ENCODE measurements at places on chromosomes 12 and 14. TPM values are rescaled to one million over a fixed set of nuclear protein-coding genes. Genes with fewer than 3 reads are reported as not detected.

DNA sequence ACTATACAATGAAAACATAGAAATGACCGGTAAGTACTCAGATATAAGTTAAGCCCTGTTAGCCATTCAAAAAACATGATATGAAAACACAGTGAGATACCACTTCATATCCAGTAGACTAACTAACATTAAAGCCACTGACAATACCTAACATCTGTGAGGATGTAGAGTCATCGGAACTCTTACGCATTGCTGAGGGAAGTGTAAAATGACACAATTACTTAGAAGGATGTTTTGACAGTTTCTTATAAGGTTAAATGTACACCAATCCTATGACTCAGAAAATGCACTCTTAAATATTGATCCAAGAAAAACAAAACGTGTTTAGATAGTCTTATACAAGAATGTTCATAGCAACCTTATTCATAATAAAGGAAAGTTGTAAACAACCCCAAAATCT lies 782.9 kb downstream of the BCL11B start:
- no peaks in the 10 kb centered on the region for H3K4me1 ChIP-seq
- no peak for DNase-seq
- H3K4me3 ChIP-seq, result no peak overlapping the region
- H3K36me3 ChIP-seq, result no peaks in the 10 kb centered on the region

GRCh38 chr12:133129368-133130037 lies 571 bp downstream of the ZNF891 start:
- H3K4me1 ChIP-seq, result no peaks in the 10 kb centered on the region
- no peak for DNase-seq
- peaks cover 6% of the 10 kb centered on the region for H3K36me3 ChIP-seq
- no peaks in the 10 kb centered on the region for H3K27me3 ChIP-seq
- H3K4me3 ChIP-seq, result peak overlapping the region; percentile 88

DNA sequence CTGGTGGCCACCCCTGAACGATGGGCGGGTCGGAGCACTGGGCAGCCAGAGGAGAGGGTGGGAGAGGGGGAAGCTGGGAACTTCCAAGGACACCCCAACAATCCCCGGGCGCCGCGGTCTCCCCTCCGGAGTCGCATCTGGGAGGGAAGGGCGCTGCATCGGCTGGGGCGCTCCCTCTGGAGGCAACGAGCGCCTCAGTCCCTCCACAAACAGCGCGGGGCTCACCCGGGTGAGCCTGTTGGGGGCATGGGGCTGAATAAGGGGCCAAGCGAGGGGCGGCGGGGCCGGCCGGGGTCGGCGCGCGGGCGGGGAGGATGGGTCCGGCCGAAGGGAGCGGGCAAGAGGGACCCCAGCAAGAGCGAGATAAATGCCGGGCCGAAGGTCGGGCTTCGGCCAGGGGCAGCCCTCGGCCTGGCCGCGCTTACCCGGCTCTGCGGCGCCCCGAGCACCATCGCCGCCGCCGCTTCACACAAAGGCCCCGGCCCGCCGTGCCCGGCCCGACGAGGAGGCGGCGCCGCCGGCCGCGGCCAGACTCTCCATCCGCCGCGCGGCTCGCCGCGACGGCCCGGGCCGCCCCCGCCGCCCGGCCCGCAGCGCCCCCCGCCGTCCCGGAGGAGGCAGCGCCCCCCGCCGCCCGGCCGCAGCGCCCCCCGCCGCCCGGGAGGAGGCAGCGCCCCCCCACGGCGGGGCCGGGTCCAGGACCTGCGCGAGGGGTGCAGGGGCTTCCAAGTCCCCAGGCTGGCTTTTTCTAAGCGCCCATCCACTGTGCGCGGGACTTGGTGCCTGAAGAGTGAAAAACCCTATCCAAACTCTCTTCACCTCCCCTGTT lies at the start of gene ZBTB39:
Gene ZBTB39, minus strand, starts transcription at position 567 of the 829 bp plus-strand sequence. CDS start 1,629 bp downstream, outside the sequence.
- no peaks in the 10 kb centered on the region for H3K27me3 ChIP-seq
- peaks cover 26% of the 10 kb centered on the region for H3K36me3 ChIP-seq
- peaks cover 23% of the 10 kb centered on the region for H3K4me1 ChIP-seq
- peak within 1 kb of the TSS; percentile 18 for H3K27ac ChIP-seq
- H3K4me3 ChIP-seq, result peak within 1 kb of the TSS; percentile 82
- DNase-seq, result peak; percentile 99

The KCNC2 gene
- total RNA-seq, result not detected

The TNFAIP2 gene
- total RNA-seq, result 60.1 TPM

DNA sequence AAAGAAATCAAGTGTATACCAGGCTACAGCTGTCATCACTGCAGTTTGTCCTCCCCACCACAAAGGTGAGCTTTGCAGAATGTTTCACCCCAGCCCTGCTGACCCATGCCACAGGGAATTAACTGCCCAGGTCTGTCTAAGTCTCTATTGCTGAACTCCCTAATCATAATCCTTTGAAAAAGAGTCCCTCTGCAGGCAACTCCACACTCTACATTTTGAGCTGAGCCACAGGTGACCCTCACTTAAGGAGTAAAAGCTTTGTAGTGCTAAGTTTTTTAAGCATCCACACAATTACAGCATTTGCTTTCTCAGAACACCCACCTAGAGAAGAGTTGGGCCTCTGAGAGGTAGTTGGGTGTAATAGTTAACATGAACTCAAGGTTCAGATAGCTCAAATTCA lies 90.0 kb downstream of the C12orf50 start:
- no peaks in the 10 kb centered on the region for H3K27me3 ChIP-seq
- H3K27ac ChIP-seq, result no peak overlapping the region
- no peak for DNase-seq

- no peak for DNase-seq
- no peak within 1 kb of the TSS for H3K27ac ChIP-seq
- H3K4me1 ChIP-seq, result peaks cover 11% of the 10 kb centered on the region
- H3K36me3 ChIP-seq, result no peaks in the 10 kb centered on the region
Observed at GRCh38 chr12:14961466-14962152, at the start of gene ARHGDIB. Gene ARHGDIB, minus strand, starts transcription at chr12:14961601. Its CDS starts 10,889 bp downstream, at chr12:14950712.

Data from osteoblast (primary cell).